ENCODE measurements at places on chromosomes 11 and 22.

DNA sequence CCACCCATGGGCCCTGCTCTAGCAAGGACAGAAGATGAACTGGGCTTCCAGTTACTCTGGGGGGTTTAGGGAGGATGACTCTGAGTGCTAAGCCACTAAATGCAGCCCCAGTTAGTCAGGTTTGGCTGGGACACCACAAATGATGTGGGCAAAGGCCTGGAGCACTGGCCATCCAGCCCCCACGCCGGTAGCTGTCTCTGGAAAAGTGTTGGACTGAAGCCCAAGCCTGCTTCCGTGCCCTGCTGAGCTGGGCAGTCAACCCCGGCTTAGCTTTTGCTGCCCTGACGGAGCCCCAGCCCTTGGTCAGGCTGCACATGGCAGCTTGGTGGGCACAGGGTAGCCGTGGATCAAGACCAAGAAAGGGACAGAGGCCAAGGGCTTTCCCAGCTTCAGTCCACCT is 5.7 kb upstream of the GSTP1 start:
- no peak for DNase-seq

DNA sequence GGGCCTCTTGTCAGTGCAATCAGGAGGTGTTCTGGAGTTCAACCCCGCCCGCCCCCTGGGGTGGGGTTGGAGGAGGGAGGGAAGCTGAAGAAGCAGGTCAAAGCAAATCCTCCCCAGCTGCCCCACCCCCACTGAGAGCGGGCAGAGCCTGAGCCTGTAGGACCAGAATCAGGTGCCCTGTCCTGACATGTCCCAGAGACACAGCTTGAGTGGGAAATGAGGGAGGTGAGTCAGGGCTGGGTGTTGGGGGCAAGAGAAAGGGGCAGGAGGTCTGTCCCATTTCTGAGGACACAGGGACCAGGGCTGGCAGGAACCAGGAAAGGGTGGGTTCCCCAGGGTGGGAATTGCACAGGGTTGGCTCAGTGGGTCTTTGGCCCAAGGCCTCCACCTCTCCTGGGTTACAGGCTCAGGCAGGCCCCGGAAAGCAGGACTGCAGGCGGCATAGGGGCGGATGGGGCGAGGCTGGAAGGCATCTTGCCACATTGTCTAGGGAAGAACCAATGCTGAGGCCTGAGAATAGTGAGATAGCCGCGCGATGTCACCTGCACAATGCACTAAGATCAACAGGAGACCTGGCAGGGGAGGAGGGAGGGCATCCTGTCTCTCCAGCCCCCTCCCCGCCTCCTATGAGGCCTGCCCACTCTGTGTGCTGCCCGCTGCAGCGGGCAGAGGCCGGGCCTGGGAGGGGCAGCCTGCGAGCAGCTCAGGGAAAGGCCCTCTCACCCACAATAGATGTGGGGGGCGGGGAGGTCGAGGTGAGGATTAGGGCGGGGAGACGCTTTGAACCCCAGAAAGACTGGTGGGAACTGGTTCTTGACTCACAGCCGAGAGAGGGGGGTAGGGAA is 32.4 kb downstream of the NECTIN1 start:
- DNase-seq: no peak

DNA sequence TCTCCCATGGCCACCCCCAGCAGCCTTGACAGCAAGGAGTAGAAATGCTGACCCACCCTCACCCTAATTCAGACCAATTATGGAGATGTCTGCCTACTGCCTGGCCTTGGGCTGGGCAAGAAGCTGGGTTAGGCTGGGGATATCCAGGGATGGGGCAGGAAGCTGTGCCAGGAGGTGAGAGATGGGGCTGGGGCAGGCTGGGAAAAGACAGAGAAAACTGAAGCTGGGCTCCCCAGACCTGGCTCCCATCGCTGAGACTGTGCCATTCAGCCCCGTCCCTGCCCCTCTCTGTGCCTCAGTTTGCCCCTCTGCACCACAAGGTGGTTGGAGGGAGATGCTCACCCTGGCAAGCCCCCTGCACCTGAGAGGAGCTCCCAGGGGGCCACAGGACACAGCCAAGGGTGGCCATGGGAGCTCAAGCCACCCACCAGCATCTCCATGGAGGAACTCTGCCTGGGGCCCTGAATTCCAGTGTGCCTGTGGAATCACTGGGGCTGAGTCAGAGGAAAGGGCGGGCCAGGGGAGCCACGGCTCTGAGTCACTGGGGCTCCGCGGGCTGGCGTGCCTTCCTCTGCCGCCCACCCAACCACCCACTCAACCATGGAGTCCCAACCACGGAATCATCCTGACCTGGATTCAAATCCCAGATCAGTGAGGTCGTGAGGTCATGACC is 6.0 kb upstream of the CARD10 start:
- peak; percentile 13 for DNase-seq

DNA sequence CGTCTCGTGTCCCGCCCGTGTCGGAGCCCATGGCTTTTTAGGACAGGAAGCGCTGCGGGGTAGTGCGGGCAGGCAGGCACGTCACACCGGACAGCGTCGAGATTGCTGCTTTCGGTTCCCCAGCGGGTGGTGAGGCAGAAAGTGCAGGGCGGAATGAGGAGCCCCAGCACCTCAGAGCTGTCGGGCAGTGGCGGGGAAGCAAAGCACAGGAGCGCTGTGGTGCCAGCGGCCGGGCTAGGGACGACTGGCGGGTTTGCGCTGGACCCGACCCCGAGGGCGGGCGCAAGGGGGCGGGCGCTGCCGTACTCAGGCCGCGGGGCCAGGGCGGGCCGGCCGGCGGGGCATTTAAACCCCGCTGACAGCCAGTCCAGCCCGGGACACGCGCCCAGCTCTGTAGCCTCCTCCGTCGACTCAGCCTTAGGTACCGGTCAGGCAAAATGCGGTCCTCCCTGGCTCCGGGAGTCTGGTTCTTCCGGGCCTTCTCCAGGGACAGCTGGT is at the start of gene SLC37A2:
Gene SLC37A2, plus strand, starts transcription at position 375 of the 498 bp plus-strand sequence. Its CDS starts 63 bp downstream, at position 438.
- peak; percentile 24 for DNase-seq

- no peak for DNase-seq
Measured at GRCh38 chr11:26187639-26188038, 144.3 kb upstream of the ANO3 start.

DNA sequence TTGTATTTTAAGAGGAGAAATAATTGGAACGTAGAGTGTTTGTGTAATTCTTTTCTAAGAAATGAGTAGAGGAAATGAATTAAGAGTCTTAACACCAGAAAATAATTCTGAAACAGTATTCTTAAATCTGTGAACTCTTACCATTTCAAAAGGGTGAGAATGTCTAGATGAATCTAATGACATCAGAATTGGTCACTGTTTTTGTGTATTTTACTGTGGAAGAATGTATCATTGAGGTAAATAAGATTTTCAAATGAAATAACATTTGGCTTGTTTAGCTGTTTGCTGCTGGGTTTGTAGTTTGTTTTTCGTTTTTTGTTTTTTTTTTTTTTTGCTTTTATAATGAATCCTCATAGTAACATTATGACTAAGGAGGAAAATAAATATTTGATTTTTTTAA is 97.6 kb downstream of the EMSY start:
- no peak for DNase-seq

DNA sequence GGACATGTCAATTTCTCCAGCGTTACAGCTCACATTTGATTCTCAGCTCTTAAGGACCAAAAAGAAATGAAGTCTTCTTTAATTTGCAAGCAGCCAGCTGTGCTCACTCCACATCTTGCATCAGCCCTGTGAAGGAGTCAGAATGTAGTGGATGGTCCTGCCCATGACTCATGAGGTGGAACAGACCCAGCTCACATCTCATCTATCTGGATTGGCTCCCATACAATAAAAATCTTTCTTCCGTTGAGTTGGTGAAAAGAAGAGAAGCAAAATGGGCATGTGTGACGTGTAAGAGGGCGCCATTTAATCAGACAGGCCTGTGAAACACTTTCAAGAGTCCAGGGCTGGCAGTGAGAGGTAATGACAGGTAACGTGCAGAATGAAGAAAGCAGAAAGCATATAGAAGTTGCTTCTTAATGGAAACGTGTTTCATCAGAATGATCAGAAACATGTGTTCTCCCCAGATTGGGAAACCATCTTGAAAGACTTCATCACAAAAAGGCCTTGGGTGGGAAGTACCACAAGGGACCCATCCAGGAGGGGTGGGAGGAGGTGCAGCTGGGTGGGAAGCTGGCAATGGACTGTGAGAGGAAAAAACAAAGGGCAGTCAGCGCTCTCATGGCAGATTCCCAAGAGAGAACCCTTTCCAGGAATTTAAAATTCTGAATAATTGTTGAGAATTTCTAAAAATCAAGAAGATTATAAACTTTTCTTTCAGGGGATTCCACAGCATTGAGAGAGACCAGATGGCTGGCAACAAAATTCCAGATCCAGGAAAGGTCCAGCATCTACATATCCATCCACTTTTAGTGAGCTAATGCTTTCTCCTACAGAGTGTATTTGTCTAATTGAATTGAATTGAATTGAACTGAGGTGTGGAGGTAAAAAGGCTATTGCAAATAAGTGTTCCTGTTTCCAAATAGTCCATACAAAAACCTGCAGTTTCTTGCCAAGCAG is 57.0 kb downstream of the ETS1 start:
- DNase-seq: no peak

- DNase-seq: peak; percentile 50
Measured at GRCh38 chr11:118790357-118791110, 430 bp downstream of the DDX6 start.

GRCh38 chr11:124867700-124868099 is 2.5 kb downstream of the ROBO3 start:
- DNase-seq: no peak
